AG09319 (cell line): ENCODE measurements at places on chromosomes 5 and 9.

GRCh38 chr5:120463006-120463680 lies 957 bp upstream of the PRR16 start:
- no peak for DNase-seq

- DNase-seq = no peak
Measured at GRCh38 chr5:141903261-141903660, 20.4 kb upstream of the DELE1 start.

DNA sequence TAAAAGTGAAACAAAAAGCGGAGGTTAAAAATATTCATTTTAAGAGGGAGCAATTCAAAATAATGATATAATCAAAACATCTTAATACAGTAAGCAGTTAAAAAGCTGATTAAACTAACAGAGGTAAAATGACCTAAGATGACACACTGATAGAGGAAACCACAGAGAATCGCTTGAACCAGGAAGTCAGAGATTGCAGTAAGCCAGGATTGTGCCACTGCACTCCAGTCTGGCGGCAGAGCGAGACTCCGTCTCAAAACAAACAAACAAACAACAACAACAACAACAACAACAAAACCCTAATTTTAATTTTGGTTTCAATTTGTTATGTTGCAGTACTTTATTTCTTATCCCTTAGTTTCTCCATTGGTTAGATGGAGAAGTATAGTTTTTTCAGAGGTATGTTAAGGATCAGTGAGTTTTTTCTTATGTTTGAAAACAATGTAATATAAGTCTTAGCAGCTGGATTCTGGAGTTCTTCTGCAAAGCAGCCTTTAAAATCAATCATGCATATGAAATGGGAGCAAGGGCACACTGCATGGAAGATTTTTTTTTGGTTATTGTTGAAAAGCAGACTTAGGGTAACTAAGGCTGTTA lies 58.5 kb downstream of the MLANA start:
- no peak for DNase-seq

GRCh38 chr5:34586117-34586885 lies 69.8 kb upstream of the RAI14 start:
- DNase-seq = peak; percentile 54

- DNase-seq = no peak
Measured at GRCh38 chr5:134427540-134428041, 15.9 kb upstream of the CDKN2AIPNL start.

GRCh38 chr5:114449860-114450421 lies 88.1 kb downstream of the KCNN2 start:
- peak; percentile 15 for DNase-seq

GRCh38 chr9:101275769-101276250 lies 109.0 kb downstream of the BAAT start:
- no peak for DNase-seq

DNA sequence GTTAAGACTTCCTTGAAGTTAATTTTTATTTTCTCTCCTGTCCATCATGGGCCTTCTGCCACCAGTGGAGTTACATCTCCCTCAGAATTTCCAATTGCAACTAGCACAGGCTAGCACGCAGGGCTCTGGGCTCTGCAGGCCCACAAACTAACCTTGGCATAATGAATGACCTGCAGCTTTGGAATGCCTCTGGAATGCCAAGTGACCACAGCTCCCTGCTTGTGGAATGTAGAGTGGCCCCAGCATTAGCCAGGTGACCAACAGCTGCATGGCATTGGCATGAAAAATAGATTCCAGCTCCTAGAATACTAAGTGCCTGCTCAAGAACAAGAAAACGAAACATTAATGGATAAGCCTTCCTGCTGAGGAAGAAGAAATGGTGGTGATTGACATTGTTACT lies 726.1 kb downstream of the BRINP1 start:
- no peak for DNase-seq

GRCh38 chr5:177474002-177474476 lies 605 bp upstream of the DBN1 start:
- no peak for DNase-seq

DNA sequence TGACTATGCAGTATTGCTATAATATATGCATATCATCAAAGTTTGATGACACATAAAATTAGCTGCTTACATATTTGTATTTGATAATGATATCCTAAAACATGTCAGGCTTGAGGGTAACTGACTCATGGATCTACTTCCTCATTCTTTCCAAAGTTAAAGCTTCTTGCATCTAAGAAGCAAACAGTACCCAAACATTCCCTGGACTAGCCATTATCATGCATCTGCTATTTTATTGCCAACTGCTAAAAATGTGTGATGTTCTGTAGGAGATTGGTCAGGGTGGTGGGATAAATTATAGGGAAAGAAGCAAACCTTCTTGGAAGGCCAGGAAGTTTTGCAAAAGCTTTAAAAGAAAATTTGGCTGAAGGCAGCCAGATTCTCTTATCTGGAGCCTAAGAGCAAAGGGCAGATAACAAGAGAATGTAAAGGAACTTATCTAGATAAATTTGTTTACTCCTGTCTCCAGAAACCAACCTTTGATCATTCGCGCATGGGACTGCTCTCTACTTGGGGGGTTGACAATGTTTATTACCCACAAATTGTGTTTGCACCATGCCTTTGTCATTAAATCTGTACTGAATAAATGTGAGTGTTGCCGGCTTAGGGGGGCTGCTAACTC lies 604.1 kb upstream of the TLE4 start:
- DNase-seq = no peak

- DNase-seq = no peak
Measured at GRCh38 chr9:88995200-88995577, 3.9 kb downstream of the S1PR3 start.

DNA sequence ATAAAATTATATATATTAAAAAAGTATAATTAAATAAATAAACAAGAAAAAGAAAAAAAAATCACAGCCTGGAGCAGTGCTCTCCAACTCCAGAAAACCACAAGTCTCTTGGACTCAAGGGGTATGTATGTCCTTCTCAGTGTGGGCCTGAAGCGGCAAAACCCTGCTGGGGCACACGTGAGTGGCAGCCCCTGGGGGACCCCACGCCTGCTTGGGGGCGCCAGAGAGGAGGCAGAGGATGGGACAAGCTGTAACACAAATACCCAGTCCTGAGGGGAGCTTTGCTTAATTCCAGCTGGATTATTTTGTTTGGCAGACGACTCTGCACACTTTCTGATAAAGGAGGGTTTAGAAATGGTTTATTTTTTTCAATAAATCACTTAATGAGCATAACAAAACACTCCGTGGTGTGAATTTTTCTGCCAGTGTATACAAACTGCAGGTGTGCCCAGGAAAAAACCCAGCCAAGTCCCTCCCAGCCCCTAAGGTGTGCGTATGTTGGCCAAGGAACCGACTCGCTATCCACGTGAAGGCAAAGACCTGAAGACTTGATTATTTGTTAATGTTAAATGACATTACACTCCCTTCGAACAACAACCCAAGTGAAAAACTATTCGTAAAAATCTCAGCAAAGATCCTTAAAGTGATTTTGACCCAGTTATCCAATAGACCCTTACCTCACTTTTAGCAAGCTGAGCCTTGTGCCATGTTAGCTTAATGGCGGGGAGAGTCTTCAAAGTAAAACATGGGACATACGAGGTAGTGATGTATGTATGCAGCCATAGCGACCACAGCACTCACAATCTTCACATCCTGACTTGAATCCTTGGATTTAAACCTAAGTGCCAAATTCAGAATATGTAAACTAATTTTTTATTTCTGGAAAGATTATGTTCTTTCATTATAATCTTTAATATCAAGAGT lies 32.9 kb downstream of the ANKH start:
- DNase-seq = no peak

DNA sequence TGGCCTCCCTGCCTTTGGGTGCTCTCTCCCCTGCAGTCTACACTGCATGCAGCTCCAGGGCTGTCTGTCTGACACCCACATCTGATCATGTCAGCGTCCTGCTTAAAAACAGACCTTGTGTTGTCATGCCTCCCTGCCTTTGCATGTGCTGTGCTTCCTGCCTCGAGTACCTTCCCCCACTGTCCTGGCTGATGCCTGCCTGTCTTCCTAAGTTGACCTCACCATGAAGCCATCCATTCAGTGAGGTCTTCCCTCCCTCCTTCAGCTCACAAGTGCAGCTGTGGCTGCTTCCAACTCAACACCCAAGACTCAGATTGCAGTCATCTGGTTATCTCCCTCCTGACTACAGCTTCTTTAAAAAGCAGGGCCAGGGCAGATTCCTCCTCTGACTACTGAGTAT lies 5.5 kb downstream of the ANGPTL2 start:
- DNase-seq = no peak

GRCh38 chr9:89522261-89522958 lies 24.5 kb upstream of the SEMA4D start:
- no peak for DNase-seq

DNA sequence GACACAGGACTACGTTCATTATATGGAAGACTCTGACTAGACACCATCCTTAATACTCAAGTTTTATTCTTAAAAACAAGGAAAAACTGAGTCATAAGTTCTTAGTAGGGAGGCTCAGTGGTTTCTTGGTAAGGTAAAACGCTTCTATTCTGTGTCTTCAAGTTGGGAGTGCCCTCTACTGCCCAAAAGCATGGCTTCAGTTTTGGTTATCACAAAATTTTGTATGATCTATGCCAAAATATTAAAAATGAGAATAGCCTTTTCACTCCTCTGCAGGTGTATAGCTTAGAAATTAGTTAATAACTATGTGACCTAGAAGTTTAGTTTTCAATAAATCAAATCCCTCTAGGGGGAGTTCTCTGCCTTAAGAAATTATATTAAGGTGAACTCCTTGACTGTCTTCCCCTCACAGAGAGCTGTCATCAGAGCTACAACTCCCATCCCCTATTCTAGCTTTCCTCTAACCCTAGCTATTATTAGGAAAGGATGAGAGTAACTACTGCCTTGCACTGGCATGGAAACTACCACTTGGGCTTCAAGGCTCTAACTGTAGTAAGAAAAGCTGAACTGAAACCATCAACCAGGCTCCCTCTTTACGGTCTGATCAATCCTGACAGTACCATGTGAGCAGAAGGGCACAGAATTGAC lies 189.7 kb downstream of the GNAQ start:
- DNase-seq = no peak

DNA sequence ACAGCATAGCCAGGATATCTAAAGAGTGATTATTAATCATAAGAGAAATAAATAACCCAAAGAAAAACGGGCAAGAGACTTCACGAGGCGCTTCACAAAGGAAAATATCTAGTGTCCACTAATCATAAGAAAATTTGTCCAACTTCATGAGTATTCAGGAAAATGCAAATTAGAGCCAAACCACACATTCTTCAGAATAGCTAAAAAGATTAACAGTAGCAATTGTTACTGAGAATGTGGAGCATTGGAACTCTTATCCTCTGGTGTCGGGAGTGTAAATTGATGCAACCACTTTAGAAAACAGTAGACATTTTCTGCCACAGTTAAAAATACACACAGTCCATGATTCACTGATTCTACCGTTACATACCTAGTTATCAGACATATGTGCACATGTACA lies 145.7 kb downstream of the CWC27 start:
- no peak for DNase-seq

DNA sequence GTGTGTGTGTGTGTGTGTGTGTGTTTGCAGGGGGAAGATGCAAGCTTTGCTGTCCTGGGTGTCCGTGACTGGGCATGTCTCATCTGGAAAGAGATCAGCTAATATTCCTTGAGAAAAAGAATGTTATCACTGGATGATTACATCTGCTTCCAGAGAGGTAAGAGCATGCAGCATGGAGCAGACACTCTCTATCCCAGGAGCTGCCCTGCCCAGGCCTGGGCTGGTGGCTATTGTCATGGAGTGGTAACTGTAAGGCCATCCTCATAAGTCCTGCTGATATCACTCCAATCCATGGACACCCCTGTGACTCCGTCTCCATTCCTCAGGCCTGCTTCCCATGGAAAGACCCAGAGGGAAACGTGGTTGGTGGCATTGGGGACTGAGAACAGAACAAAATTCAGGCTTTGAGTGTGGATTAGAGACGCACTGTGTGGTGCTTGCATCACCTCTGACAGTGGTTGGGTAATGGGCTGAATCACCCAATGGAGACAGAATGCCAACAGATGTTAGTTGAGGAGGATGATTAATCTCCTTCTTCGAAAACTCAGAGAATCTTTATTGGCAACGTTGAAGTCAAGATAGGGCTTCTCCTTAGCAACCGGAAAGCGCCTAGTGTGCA lies 52.0 kb upstream of the KCNIP1 start:
- DNase-seq = peak; percentile 5

- no peak for DNase-seq
Measured at GRCh38 chr5:86320266-86320665, 297.5 kb upstream of the COX7C start.

- DNase-seq = no peak
Measured at GRCh38 chr5:95848701-95849100, 26.2 kb upstream of the GLRX start.

GRCh38 chr9:92949266-92949982 lies 2.1 kb downstream of the FGD3 start:
- no peak for DNase-seq

DNA sequence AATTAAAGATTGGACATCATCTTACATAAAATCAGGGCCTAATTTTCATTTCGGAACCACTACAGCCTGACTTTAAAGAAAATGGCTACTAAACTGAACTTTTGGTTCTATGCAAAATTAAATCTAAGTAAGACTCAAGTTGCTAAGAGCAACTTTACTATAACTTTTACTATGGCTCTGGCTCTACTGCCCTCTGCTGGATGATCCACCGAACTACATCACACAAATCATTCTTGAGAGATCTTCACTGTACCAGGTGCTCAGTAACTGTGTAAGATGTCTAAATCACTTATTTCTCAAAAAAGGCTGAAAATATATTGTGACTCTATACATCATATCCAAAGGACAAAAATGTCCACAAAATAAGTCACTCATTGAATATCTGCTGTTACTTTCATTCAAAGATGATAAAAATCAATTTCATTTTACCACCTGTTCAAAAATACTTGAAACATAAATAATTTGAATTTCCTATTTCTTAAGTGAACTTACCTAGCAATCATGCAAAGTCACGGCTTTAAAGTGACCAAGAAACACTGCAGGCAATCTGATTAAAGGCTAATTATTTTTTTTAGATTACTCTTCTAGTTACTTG lies 13.5 kb downstream of the MOCS2 start:
- peak; percentile 24 for DNase-seq

GRCh38 chr5:33650911-33651310 lies 210.1 kb downstream of the TARS1 start:
- DNase-seq = no peak

- no peak for DNase-seq
Measured at GRCh38 chr5:131198625-131199024, 27.9 kb downstream of the LYRM7 start.

DNA sequence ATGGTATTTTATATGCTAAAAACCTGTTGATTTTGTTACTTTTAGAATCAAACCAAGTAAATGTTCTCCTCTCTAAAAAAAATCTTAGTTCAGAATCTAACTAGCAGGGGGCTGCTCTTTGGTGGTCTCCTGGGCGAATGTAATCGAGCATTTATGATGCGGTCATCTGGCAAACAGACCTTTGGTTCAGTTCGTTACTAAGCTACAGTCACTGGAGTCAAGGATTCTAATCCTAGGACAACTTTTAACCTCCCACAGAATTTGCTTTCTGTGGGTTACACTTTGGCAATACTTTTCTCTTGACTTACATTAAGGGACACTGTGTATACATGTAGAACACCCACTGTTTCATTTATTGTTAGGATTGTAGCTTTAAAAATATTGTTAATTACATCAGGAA lies 26.3 kb upstream of the FREM1 start:
- DNase-seq = no peak
